ENCODE measurements at places on chromosomes 3 and 15.

- no peak for DNase-seq
Measured at GRCh38 chr3:88926221-88926620, 181.2 kb upstream of the EPHA3 start.

GRCh38 chr3:29324180-29324651, 43.3 kb downstream of the RBMS3 start:
- no peak for DNase-seq

GRCh38 chr3:19456738-19457137, 308.4 kb downstream of the KCNH8 start:
- DNase-seq = no peak

GRCh38 chr3:54764911-54765310, 162.9 kb downstream of the LRTM1 start:
- no peak for DNase-seq

DNA sequence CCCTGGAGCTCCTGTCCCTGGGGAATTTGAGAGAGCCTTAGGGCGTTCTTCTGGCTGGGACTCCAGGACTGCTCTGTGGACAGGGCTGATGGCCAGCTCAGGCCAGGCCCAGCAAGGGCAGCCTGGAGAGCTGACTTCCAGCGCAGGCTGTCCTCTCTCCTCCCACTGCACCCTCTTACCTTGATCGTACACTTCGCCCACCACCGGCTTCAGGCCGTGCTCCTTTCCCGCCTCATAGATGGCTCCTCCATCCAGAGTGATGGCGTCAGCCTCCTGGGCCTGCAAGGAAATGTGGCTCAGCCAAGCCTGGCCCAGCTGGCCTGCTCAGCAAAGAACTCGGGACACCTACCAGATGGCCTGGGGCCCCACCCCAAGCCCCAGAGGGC, 3.1 kb downstream of the MELTF start:
- no peak for DNase-seq

- no peak for DNase-seq
Measured at GRCh38 chr3:157174290-157174648, 14.3 kb upstream of the CCNL1 start.

GRCh38 chr3:188389711-188390342, 235.9 kb downstream of the LPP start:
- no peak for DNase-seq

DNA sequence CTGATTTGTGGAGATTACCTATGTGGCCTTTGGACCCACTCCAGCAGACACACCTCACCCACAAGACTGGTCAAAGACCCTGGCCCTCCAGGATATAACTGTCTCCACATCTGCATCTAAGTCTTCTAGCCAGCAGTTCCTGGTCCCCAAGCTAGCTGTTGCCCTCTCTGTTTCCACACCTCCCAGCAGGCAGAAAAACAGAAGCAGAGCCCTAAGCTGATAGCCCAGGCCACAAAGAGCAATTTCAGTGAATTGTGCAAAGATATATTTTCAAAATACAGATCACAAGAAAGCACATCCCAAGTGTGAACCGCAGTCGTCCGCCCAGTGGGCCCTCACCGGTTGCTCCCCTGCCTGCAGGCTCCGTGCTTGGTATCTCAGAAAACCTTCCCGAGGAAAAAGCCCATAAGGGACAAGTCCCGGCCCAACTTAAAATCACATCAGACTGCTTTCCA, 2.6 kb downstream of the TNIK start:
- DNase-seq = no peak

- DNase-seq = no peak
Measured at GRCh38 chr3:164477403-164477802, 600.9 kb downstream of the SI start.

- no peak for DNase-seq
Measured at GRCh38 chr15:86063356-86064095, 16.1 kb upstream of the AGBL1 start.

DNA sequence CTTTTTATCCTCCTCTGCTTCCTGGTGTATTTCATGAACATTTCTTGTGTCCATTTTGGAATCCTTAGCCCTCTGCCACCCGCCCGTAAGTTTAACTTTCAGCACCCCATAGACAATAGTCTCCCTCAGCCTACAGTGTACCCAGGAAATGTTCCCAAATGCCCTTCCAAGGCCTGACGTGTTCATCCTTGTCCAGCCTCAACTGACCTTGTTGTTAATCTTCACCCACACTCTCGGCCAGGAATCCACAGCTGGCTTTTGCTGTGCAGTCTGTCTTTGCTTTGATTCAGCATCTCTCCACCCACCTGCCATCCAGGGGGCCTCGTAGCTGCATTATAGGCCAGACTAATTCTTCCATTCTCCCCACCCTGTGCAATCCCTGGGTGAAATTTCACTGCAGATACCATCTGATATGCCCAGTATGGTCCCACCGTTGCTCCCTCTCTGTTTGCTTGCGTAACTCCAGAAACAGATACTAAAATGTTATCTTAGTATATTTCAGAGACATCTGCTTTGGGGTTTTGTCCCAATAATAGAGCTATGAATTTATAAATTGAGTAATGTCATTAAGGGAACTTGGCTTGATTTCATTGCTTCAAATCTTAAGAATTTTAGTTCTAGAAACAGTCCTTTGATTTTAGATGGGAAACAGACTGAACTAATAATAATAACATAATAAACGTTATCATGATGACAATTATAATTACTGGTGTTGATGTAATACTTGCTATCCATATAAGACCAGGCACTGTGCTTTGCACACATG, 16.6 kb downstream of the GUCA1C start:
- DNase-seq = no peak

DNA sequence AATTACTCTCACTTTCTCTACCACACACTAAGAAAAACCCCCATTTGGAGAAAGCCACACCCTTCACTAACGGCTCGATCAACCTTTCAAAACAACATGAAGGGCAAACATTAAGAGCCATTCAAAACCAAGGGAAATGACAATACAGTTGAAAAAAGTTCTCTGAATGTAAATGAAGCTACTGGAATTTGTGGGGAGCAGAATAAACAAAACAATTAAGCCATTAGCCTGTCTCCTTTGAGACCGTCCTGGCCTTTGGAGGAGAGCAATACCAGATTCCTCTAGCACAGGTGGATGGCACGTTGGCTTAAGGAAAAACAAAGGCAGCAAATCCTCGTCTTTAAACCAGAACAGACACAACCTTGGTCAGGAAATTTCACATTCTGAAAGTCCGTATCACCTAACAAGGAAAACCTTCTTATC, 18.7 kb downstream of the MYO1E start:
- no peak for DNase-seq

DNA sequence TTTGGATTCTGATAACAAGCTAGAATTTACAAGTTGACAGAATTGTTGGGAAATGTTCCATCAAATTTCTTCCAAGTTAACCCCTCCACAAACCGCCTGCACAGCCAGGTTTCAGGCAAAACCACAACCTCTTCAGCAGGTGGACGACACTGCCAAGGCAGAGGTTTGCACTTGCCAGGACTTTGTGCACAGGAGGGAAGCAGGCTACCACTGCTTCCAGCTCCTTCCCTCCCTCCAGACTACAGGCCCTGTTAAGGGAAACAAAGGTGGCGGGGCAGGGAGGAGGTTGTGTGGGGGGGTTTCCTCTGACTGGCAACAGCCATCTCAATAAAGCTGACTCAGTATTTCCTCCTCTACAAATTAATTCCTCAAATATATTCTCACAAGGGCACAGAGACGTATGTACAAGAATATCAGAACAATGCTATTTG, 42.2 kb downstream of the TBC1D2B start:
- no peak for DNase-seq

GRCh38 chr15:78437107-78437761, 782 bp upstream of the IREB2 start:
- DNase-seq = no peak

DNA sequence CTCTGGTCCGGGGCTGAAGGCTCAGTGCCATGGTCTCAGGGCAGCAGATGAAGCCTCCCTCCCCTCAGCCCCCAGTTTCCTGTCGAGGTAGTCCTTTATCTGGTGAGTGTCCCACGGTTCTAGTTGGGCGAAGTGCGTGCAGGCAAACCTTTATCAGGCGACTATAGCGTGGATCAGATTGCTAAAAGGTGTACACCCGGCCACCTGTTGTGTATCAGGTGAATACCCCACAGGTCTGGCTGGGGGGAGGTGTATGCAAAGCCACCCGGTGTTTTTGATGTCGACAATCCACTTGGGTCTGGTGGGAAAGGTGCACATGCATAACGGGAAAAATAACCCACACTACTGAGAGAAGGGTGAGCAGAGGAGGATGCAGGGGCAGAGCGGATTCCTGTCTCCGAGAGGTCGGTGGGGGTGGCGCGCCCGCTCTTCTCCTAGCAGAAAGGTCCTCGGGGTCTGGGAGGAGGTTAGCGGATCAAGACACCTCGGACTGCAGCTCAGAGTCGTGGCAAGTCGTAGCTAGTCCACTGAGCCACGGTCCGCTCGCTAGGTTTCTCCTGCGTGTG, 507 bp downstream of the SLC12A6 start:
- DNase-seq = no peak

- DNase-seq = no peak
Measured at GRCh38 chr15:38588672-38589071, 24.1 kb upstream of the RASGRP1 start.

DNA sequence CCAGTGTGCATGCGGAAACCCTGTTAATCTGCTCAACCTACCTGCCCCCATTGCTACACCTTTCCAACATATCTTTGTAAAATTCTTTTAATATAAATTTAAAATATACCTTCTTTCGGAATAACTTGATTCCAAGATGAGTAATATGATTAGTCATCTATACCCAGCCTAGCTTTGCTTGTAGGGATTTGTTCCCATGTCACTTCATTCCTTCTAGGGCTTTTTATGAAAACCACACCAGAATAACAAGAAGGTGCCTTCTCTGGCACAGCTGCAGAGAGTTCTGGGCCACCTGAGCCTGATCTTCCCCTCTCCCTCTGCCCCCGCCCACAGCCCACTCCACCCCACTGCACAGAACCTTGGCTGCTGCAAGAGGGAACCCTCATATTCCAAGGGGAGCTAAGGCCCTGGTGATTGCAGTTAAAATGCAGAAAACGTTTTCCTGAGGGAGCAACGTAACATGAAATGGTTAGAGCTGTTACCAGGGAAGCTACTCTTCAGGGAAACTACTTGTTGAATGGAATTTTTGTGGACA, 38.6 kb upstream of the HACD2 start:
- no peak for DNase-seq

DNA sequence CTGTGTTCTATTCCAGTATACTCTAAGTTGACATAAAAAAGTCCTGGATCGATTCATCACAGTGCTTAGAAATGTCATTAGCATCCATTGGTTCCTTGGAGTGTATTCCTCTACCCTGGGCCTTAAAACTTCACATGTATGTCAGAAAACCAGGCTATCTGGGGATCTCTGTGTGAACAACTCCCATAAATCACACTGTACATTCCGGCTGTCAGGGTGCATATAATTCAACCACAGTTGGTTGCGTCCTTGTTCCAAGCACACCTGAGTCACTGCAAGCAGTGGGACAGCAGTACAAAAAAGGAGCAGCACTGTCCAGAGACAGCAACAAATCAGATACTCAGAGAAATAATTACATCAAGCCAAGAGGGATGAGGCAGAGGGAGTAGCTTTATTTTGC, 52.4 kb downstream of the PDZRN3 start:
- DNase-seq = no peak

- DNase-seq = no peak
Measured at GRCh38 chr3:144652573-144652972, 681.0 kb downstream of the DIPK2A start.

GRCh38 chr3:53361852-53362251, 14.5 kb upstream of the DCP1A start:
- no peak for DNase-seq

- DNase-seq = no peak
Measured at GRCh38 chr15:49456166-49456565, 33.1 kb downstream of the FGF7 start.

GRCh38 chr3:151362751-151363174, 21.8 kb downstream of the P2RY12 start:
- DNase-seq = no peak

DNA sequence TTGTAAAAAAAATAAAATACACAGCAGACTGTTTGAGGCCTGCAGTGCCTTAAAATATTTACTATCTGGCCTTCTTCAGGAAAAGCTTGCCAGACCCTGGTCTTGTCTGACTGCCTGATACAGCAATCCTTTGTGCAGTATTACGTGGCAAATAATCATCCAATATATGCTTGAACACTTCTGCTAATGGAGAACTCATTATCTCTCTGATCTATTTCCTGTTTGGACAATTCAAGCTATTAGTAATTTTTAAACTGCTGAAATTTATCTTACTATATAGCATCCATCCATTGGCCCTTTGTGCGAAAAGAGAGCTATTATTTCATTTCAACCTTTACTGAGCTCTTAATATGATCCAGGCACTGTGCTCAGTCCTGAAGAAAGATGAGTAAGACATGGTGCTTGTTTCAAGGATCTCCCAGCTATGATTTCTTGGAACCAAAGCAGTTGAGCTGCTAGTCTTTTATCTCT, 15.9 kb downstream of the ATG7 start:
- DNase-seq = no peak

DNA sequence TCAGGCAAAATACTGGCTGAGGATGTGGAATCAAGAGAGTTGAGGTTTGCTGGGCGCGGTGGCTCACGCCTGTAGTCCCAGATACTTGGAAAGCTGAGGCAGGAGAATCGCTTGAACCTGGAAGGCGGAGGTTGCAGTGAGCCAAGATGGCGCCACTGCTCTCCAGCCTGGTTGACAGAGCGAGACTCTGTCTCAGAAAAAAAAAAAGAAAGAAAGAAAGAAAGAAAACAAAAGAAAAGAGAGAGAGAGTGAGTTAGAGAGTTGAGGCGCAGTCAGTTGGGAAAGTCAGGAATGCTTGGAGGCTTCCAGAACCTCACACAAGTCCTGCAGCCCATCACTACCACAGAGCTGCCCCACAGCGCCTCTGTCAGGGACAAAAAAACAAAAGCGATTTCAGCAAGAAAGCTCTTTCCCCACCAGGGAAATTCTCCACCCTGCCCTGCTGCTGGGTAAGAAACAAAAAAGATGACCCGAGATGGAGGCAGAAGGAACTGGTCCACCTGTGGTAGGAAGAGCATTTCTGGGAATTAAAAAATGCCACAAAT, 13.8 kb downstream of the HDC start:
- no peak for DNase-seq
